Urothelium cell line (cell line): ENCODE measurements at places on chromosomes 13 and 19.

DNA sequence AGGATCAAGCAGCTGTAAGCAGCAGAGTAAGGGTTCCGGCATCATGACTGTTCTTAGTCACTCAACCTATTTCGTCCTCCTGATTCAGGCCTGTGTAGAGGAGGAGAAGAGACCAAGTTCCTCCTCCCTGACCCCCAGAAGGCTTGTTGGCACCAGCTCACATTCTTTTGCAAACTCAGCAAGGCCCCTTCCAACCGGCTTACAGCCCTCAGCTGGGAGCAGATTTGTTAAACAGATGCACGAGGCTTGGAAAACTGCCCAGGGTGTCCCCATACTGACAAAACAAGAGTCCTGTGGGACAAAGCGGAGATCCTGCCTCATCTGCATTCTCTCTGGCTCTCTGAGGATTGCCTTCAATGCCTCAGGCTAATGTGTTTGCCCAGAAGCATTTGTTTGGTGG, 113.2 kb upstream of the SOX21 start:
- DNase-seq, result no peak

DNA sequence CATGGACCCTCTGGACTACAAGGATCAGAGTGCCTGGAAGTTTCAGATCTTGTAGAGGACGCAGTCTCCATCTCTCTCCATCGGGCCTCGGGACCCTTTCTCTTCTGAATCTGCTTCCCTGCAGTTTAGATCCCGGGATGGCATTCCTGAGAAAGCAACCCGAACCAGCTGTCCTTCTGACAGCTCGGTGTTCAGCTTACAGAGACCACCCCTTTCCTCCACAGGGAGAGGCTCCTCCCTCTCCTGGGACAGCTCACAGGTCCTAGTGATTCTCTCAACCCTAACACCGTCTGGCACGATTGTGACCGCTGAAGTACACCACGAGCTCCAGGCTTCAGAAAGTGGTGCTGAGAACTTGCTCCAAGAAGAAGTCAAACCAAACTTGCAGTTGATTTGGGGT, 18.2 kb downstream of the CRX start:
- DNase-seq, result no peak

GRCh38 chr13:61880578-61881283, 465.1 kb upstream of the PCDH20 start:
- DNase-seq, result peak; percentile 3

DNA sequence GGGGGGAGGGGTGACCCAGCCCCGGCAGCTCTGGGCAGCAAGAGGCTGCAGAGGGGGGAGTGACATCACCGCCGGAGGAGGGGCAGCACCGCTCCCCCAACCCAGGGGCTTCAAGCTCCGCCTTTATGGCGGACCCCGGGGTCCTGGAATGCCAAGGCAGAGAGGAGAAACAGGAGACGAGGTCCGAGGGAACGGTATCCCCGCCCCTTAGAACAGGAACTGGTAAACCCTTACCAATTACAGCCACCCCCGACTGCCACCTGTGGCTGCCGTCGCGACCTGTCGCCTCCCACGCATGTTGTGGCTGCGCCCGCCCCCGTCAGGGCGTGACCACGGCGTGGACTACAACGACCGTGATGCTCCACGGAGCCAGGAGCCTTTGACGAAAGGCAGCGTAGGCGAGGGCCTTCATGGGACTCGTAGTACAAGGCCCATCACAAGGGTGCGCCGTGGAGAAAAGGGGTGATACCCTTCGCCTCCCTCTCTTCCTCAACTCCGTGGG, 4.1 kb upstream of the KCNC3 start:
- DNase-seq, result peak; percentile 88

DNA sequence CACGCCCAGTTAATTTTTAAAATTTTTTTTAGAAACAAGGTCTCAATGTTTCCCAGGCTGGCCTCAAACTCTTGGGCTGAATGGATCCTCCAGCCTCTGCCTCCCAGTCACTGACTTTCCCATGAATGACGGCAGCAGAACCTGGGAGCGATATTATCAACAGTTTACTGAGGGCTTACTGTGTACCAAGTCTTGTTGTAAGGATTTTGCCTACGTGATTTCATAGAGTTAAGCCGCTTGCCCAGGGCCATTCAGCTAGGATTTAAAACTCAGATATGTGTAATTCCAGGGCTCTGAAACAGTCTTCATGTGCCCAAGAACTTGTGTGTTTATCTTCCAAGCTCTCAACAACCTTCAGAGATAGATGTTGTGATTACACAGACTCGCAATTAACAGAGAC, 6.0 kb upstream of the KXD1 start:
- DNase-seq, result no peak

GRCh38 chr13:67493835-67494234, 263.7 kb upstream of the PCDH9 start:
- no peak for DNase-seq

GRCh38 chr19:40598121-40598917, 2.9 kb upstream of the LTBP4 start:
- DNase-seq, result peak; percentile 90

GRCh38 chr13:59229861-59230260, 933.9 kb downstream of the DIAPH3 start:
- DNase-seq, result no peak

DNA sequence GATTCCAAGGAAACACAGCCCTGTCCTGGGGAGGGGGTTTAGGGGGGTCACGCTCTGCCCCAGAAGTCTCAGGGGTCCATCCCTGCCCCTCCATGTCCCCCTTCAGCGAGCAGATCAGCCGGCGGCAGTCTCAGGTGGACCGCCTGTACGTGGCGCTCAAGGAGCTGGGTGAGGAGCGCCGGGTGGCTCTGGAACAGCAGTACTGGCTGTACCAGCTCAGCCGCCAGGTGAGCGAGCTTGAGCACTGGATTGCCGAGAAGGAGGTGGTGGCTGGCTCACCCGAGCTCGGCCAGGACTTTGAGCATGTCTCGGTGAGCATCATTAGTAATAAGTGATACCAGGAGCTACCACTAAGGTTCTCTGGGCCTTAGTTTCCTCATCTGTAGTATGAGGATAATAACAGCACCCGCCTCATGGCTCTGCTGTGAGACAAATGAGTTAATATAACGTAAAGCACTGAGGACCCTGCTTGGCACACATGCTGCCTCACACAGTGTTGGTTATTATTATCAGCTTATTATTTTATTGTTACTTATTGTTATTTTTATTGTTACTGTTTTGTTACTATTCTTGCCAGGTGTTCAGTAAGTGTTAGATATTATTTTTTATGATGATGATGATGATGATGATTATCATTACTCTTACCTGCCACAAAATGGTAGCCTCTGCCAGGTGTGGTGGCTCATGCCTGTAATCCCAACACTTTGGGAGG, 20.5 kb upstream of the SHKBP1 start:
- DNase-seq, result no peak

- DNase-seq, result no peak
Observed at GRCh38 chr13:93298713-93299112, 72.1 kb downstream of the GPC6 start.

DNA sequence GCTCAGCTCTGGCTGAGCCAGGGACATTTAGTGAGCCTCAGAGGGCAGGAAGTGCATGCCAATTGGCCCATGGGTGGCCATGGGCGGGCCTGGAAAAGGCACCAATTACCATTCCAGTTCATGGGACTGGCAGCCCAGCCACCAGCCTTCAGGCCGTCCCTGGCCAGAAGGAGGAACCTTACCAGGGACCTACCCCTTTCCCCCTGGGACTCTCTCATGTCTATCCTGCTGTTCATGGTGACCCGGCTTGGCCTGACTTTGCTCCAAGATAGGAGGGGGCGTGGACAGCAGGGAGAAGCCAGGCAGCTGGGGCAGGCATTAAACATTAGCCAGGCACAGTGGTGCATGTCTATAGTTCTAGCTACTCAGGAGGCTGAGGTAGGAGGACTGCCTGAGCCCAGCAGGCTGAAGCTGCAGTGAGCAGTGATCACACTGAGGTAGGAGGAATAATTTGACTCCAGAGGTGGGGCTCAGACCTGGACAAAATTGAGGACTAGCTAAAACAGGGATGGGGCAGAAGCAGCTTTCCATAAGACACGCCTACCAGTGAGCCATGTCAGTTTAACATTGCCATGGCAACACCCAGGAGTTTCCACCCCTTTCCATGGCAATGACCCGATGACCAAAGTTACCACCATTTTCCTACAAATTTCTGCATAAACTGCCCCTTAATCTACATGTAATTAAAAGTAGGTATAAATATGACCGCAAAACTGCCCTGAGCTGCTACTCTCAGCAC, 14.3 kb upstream of the ZNF426 start:
- DNase-seq, result no peak

DNA sequence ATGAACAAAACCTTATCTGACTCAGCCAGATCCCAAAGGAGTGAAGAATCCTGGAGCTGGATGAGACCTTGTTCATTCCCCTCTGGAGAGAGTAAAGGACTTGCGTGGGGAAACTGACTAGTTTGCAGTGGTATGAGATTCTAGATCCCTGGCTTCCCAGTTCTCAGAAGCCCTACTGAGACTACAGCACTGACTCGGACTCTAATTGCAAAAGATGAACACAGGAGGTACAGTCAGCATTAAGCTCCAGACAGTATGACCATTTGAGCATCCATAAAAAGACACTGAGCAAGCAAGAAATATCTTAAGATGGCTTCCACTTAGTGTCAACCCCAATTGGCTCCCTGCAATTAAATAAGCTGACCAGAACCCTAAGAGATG, 6.8 kb downstream of the ZC3H4 start:
- no peak for DNase-seq

- DNase-seq, result peak; percentile 22
Observed at GRCh38 chr13:50124536-50125303, 109.5 kb downstream of the KCNRG start.

GRCh38 chr13:29934531-29935308, 84.3 kb upstream of the UBL3 start:
- no peak for DNase-seq

- peak; percentile 48 for DNase-seq
Observed at GRCh38 chr19:14786421-14786851, 8.1 kb upstream of the ADGRE2 start.

GRCh38 chr19:29704562-29705558, 10.2 kb downstream of the C19orf12 start:
- DNase-seq, result no peak

- no peak for DNase-seq
Observed at GRCh38 chr19:57642396-57643046, 9.6 kb downstream of the ZNF211 start.

GRCh38 chr13:109344552-109345157, 441.7 kb downstream of the IRS2 start:
- DNase-seq, result peak; percentile 49

DNA sequence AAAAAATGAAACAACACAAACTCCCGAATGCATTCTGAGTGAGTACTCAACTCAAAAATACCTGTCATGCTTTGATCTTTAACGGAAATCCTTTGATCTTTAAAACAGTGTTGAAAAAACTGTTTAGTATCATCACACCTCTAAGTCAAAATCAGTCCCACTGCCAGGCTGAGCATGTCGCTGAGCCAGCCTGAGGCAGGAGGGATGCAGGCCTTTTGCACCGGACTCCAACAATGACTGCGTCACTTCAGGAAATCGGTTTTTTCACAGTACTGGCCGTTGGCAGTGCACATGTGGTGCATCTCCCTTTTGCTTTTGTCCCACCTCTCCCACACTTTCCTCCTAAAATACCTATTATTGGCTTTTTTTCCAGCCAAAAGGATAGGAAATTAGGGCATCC, 78.2 kb downstream of the SHISA2 start:
- no peak for DNase-seq

GRCh38 chr19:32206065-32206464, 139.3 kb upstream of the ZNF507 start:
- DNase-seq, result no peak

DNA sequence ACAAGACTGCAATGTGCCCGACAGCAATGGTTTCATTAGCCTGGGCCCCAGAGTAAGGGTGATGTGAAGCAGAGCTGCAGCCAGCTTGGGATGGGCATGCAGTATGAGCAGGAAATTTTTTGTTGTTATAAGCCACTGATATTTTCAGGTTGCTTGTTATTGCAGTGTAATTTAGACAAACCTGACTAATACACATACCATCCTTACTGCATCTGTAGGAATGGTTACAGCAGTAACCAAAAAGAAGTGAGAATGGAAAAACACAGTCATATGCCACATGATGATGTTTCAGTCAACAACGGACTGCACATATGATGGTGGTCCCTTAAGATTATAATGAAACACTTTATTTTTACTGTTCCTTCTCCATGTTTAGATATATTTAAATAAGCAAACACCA, 8.6 kb upstream of the POMP start:
- no peak for DNase-seq

- DNase-seq, result peak; percentile 97
Observed at GRCh38 chr19:36054733-36055686, at the start of gene WDR62. TSS of gene WDR62 (plus strand) at chr19:36054897. CDS start at chr19:36054972, 75 bp downstream.

DNA sequence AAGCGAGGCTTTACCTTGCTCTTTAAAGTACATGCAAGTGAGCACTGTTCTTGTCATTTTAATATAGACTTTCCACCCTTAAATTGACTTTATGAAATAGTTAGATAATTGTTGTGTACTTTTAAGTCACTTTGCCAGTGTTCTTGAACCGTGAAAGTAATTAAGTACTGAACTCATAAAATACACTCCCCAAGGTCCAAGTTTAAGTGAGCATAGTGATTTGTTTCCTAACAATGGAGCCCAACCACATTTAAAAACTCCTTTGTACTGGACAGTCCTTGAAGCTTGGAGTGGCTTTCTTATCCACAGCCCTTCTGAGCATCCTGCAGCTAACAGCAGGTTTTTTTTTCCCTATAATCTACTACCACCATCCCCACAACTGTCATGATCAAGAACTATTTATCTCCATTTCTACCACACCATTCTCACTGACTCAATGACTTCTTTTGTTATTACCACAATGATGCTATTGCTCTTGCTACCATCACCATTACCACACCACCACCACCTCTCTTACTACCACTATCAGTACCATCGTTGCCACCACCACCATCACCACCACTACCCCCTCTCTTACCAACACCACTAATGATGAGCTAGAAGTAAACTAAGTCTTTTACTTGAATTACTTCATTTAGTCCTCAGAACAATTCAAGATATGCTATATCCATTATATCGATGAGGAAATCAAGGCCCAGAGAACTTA, 452.6 kb downstream of the DIAPH3 start:
- DNase-seq, result no peak

GRCh38 chr13:30776661-30777060, 41.3 kb downstream of the ALOX5AP start:
- DNase-seq, result no peak

- DNase-seq, result no peak
Observed at GRCh38 chr13:49213997-49214916, 5.9 kb upstream of the MLNR start.

- peak; percentile 19 for DNase-seq
Observed at GRCh38 chr13:41054212-41054877, 7.0 kb upstream of the WBP4 start.

GRCh38 chr13:109576331-109576813, 210.0 kb downstream of the IRS2 start:
- no peak for DNase-seq

DNA sequence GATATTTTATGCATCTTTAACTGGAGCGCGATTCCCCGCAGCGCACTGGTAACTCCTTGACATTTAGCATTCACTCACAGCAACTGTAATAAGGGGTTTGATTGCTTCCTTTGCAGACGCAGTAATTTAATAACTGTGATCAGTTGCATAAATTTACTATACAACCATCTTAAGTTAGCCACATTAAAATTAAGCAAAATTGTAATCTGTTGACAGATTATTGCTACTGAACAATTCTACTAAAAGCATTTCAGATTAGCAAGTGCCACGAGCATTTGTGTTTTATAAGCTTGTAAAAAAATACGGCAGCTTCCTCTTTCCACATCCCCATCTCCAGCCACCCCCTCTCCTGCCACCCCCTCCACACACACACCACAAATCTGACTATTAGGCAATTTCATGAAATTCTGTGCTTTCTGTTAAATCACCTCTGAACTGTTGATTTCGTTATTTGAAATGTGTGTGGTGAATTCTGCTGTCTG, 44.4 kb downstream of the TSHZ3 start:
- no peak for DNase-seq

GRCh38 chr13:49760558-49760957, 31.9 kb downstream of the KPNA3 start:
- DNase-seq, result no peak
